ENCODE measurements at places on chromosomes 1 and 21.

DNA sequence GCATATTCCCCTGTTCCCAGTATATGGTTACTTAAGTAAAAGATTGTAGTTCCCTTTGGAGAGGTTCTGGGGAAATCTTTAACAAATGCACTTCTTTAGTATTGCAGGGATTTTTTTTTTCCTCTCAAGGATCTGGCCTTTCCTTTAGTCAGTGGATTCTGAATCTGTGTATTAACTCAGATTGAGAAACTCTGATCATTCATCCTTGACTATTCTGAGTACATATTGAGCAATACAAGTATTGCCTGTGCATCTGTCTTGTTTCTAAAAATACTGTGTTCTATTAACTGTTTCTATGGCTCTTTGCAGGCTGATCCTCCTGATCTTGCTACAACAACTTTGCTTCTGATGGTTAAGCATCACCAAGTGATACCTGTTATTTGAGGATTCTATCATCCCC is 67.8 kb upstream of the FGGY start:
- DNase-seq = no peak

DNA sequence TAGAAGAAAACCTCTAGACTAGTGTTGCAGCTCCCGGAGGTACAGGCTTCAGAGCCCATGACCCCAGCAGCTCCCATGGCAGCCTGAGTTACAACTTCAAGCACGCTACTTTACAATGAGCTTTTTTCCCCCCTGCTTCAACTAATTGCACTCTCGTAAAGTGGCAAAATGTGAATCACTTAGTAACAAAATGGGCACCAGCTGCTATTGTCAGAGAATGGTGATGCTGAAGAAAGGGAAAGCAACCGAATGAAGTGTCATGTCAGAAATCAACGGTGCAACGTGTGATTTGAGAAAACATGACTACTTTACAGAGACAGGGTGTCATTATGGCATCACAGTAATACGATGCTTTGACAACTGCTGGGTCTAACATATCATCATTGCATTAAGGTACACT is 40.5 kb downstream of the ESRRG start:
- DNase-seq = no peak

DNA sequence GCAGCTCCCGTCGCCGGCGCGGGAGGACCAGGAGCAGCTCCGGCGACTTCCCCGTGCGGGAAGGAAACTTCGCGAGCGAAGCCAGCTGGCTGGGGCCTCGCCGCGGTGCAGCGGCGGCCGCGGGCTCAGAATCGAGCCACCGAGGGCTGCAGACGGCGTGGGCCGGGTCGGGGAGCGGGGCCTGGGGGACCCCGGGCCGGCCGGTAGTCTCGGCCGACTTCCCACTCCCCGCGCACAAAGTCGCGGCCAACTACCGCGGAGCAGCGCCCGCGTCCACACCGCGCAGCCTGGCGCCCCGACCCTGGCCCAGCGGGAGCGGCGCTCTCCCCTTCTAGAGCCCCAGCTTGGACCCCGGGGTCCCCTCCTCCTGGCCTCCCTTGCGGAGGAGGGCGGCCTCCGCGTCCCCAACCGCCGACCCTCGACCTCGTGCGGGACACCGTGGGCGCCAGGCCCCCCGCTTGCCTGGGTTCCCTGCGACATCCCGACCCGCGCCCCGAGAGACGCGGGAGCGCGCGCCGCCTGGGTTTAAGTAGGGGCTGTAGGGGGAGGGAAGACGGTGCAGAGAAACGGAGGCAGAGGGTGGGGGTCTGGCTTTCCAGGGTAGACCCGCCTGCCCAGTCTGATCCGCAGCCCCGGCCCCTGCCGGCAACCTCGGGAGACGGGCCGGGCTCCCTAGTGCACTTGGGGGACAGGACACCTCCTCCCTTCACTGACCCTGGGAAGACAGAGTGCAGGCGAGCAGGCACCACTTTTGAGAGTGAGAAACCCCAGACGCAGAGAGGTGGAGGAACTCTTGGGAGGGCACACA is 4.7 kb downstream of the PRDM16 start:
- no peak for DNase-seq

GRCh38 chr1:152367436-152367835 is 7.6 kb upstream of the FLG2 start:
- DNase-seq = no peak

DNA sequence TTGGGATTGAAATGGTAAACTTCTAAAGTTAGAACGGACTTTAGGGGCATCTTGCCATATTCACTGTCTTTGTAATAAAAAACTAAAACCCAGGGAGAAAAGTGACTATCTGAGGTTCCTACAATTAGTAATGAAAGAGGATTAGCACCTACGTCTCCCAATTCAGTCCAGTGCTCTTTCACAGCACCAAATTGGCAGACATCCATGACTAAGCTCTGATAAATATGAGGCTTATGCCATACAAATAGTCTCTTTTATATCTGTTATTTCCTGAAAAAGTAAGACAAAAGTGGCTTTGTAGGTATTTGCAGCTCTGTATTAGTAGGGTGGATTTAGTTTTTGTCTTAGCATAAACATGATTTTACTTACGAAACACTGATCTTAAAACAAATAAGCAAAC is 315.0 kb upstream of the NRIP1 start:
- DNase-seq = no peak

- DNase-seq = no peak
Observed at GRCh38 chr1:200464784-200465400, 55.1 kb upstream of the ZNF281 start.
